ENCODE measurements at places on chromosomes 2 and 18.

DNA sequence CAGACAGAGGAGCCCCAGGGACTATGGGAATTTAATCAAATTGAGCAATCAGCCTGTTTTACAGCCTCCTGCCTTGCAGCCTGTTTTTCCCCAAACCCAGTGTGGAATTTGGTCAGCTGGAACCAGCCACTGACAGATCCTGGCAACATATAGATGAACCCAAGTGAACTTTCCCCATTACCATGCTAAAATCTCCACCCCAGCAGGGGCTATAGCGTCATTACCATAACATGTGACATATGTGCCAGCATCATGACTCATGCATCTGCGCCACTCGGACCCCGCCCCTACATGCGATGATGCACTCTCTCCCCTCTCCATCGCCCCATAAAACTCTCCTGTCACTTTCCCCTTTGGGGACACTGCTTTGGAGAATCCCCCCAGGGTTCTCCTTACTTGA lies 17.3 kb upstream of the FEZ2 start:
- no peak for DNase-seq

DNA sequence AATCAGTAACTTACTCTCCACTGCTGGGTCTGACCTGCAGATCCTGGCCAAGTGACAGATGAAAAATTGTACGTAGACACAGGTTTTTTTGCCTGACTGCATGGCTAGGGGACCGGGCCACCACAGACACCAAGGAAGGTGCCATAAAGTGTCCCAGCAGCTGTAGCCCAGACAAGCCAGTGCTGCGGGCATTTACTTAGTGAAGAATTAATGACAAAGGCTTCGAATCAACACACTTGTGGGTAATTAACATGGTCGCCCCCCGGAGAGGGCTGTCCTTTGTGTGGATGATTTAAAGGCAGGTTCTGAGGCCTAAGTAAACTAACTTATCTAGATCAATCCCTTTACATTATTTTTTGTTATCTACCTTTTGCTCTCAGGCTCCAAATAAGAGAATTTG lies 1709.1 kb upstream of the LRRTM1 start:
- DNase-seq: no peak

- DNase-seq: no peak
These were observed 20.1 kb downstream of the CYP26B1 start for GRCh38 chr2:72127401-72128058.

- no peak for DNase-seq
These were observed 58.1 kb downstream of the NDUFA10 start for GRCh38 chr2:239966853-239967552.
